ENCODE measurements at places on chromosomes 11 and 22. TPM values are rescaled to one million over a fixed set of nuclear protein-coding genes. Genes with fewer than 3 reads are reported as not detected.

LRP4 gene
- 18.4 TPM for polyA plus RNA-seq

- DNase-seq, result no peak
Observed at GRCh38 chr11:16876053-16876752, 137.8 kb downstream of the C11orf58 start.

- DNase-seq, result no peak
Observed at GRCh38 chr11:86418106-86418505, 43.4 kb downstream of the CCDC81 start.

MS4A18 gene
- polyA plus RNA-seq, result not detected

DNA sequence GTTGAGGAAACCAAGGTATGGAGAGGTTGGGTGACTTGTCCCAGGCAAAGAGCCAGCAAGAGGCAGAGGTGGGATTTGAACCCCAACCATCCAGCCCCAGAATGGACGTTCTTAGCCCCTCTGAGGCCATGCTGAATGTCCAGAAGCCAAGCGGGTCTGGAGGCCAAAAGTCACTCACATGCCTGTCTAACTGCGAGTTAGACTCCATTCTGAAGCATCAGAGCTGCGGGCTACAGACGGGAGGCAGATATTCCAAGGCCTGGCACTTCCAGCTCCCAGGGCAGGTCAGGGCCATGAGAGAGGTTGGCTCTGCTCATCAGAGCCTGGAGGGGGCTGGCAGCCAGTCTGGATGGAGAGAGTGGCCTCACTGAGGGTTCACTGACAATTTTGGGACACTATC is 616.5 kb downstream of the BRD1 start:
- no peak for DNase-seq

DNA sequence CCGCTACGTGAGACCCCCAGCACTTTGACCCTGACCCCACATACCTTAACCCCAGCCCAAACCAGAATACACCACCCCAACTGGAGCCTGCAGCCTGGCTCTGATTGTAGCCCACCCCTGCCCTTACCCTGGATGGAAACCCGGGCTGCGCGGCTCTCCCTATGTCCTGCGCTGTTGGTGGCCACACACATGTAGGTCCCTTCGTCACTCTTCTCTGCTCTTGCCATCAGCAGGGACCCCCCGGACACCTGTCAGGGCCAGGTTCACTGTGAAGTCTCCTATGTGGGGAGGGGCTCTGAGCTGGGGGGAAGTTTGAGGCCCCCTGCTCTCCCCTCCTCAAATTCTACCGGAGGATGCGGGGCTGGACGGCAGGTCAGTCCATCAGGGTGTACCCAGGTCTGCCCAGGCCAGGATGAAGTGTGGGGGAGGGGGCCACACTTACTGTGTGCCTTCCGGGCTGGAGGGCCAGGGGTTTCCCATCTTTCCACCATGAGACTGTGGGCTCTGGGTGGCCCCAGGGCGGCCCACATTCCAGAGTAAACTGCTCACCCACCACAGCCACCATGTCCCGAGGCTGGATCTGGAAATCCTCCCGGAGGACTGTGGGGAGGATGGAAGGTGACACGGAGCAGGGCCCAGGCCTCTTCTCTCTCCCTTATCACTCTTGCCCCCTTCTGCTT is 1.5 kb downstream of the ROBO4 start:
- no peak for DNase-seq

SCO2 gene
- polyA plus RNA-seq, result 1.6 TPM

DNA sequence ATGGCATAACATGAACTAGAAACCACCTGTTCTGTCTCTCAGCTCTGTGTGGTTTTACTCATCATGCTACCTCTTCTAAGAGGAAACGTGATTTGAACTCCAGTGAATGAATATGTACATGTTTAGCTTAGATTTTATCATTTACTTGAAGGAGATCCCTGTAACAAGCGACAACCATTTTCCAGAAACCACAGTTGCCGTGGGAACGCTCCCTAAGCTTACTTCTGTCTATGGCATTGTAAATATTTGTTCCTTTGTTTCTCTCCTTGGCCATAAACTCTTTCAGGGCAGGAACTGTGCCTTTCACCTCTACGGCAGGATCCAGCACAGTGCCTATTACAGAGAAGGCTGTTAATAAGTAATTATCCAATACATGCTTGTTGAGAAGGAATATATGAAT is 17.1 kb upstream of the TPH1 start:
- no peak for DNase-seq

GRCh38 chr11:91730620-91731019 is 494.0 kb upstream of the FAT3 start:
- DNase-seq, result no peak

DNA sequence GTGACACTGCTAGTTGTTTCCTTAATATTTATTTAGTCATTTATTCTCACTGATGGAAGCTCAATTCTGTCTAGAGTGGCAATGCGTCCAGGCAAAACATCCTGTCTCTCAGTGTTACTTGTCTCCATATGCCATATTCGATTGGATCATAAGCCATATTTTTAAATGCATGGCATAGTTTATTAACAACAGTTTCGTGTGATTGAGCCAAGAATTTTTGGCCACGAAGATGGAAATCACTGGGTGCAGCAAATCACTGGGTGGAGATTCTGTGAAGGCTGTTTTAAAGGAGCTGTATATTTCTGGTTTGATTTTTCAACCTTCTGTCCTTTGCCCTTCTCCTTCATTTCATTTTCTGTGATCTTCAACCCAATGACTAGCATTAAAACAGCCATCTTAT is 205.2 kb downstream of the JRKL start:
- no peak for DNase-seq

GRCh38 chr11:2804189-2804588 is 81.4 kb downstream of the CDKN1C start:
- DNase-seq, result no peak

GRCh38 chr11:75033916-75034315 is 45.2 kb downstream of the NEU3 start:
- DNase-seq, result no peak

DNA sequence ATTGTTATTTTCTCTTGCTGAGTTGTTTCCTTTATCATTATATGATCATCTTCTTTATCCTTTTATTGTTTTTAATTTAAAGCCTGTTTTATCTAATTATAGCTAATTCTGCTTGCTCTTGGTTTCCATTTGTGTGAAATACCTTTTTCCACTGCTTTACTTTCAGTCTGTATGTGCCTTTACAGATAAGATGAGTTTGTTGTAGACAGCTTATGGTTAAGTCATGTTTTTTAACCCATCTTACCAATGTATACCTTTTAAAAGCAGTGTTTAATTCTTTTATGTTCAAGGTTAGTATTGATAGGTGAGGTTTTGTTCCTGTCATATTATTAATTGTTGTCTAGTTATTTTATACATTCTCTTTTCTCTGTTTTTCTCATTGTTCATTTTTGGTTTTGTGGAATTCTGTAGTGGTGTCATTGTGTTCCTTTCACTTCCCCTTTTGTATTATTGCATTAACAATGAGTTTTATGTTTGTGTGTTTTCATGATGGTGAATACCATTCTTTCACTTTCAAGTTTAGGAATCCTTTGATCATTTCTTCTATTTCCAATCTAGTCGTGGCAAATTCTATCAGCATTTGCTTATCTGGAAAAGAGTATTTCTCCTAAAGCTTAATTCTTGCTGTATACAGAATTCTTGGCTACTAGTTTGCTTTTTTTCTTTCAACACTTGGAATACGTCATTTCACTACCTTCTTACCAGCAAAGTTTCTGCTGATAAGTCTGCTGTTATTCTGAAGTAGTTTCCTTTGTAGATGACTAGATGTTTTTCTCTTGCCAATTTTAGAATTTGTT is 21.8 kb downstream of the OR5AN1 start:
- no peak for DNase-seq

DNA sequence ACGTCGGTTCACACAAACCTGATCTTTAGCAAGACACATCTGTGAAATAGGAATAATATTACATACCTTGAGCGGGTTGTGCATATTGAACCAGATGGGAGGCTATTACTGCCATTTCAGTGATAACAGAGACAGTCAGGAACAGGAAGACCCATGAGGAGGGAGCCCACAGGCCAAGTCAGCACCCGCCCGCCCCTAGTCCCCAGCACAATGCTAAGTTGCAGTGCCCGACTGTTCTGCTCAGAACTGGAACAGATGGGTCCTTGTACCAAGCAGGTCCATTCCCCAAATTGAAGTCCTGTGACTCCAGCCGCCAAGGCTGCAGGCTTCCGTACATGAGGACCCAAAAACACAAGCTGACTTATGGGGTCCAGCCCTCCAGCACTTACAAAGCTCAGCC is 9.3 kb downstream of the CXCR5 start:
- DNase-seq, result no peak

SOX6 gene
- polyA plus RNA-seq, result 22.8 TPM

KCNJ5 gene
- 0.81 TPM for polyA plus RNA-seq

DNA sequence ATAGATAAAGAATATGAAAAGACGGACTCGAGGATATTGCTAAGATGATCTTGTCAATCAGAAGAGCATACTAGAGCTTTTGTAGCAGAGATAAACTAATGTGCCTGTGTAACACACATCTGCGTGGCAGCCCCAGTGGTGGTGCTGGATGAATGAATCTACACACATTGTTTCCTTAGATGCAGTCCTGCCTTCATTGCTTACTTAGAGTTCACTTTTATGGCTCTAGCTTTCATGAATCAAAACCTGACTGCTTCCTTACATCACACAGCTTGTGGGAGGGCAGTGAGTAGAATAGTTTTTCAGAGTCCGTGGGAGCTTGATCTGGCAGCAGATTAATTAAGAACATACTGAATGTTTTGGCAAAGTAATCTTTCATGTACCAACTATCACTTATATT is 83.7 kb downstream of the EXT2 start:
- DNase-seq, result no peak

ADM2 gene
- 0.30 TPM for polyA plus RNA-seq

DNA sequence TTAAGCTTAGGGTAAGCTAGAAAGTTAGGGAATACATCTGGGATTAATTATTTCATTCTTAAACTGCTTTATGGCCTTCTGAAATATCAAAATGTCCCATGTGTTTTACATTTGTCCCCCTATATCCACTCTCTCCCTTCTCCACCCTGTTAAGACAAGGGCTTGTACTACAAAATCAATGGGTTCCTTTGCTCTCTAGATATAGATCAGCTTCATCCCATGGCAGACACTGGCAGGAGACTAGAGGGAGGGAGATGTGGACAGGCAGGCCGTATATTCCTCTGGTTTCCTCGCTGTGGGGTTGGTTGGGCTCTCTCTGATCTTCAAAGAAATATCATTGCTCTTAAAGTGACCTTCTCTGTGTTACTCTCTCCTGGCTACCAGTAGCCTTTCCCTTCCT is 1281.0 kb downstream of the LRRC4C start:
- DNase-seq, result no peak

RASSF10 gene
- polyA plus RNA-seq, result 0.35 TPM

DNA sequence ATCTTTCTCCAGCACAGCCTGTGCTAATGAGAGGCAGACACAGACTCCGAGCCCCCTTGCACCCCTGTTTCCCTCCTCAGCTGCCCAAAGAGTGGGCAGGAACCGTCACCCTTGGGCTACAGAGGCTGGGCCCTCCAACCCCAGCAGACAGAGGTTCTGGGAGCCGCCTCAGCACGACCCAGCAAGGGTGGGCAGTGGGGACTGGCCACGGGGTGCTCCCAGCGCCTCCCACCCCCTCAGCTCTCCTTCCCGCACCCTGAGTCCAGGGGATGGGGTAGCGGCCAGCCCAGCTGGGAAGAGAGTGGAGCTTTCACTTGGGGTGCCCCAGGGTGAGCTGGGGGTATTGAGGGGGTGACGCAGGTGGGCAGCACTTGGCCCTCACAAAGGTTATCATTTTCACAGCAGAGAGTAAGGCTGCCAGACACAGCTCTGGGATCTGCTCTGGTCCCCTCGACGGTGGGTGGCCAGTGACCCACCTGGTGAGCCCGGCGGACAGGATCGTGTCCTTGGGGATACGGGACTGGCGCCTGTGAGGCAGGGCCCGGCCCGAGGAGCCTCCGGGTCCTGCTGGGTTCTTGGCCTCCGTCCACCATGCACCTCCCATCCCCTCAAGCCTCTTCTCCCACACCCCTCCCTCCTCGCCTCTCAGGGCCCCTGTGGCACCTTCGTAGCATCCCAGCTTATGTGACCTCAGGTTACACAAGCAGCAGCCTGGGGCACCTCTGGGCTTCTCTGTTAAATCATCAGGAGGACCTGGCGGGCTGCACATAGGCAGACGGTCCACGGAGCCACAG is 14.4 kb upstream of the BRSK2 start:
- DNase-seq, result no peak

DNA sequence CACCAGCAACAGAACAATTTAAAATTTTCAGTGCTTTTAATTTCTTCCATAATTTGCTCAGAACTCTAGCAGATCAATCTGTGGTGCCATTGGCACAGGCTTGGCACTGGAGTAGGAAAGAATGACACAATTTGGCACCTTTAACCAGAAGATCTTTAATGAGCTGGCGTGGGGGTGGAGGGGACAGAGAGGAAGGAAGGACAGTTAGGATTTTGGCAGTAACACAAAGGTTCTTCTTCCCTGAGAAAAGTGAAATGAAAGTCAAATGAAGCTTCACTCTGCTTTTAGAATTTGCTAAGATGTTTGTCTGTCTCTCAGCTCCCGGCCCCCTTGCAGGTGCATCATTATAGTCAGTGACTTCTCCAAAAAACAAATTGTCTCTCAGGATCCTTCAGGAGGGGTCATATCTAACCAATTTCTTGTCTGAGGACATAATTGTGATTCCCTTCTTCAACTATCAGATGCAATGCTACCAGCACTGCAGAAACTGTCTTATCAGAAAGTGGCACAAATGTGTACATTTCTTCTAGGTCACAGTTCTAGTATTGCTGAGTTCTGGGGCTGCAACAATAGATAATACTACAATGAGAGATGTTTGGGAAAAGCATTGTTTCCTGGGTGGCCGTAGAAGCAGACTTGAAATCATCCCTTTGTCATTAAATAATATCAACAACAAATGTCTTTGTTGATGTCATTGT is 66.8 kb downstream of the CSTPP1 start:
- no peak for DNase-seq

DNA sequence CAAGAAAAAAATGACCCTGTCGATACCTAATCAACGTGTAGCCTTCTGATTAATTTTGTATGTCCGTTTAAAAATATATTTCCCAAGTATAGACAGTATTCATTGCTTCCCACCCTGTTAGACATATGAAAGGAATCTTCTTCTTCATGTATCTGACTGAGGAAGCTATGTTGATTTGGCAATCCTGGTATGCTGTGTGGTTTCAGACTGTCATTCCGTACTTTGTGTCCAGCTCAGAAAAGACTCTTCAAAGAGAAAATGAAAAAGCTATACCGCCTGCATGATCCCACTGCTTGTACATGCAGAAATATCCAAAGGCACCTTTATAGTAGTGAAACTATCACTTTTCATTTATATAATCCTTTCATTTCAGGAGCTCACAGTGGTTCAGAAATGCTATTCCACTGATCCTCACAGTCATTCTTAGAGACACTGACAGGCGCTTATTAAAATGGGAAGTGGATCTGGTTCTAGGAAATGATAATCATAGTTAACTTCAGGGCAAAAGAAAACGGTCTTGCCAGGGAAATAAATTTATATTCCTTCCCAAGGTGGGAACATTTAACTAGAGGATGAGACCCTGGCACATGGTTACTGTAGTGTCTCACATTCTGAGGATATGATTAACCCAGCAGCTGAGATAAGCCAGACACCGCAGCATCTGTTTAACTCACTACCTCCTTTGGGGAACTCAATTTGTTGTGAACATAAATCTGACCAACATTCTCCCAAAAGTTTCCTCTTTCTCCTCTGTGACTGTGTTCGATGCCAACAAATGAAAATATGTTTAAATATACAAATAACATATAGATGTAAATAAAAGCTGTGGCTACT is 599.2 kb upstream of the LUZP2 start:
- DNase-seq, result no peak

GRCh38 chr11:30825723-30826122 is 239.6 kb upstream of the MPPED2 start:
- no peak for DNase-seq

GRCh38 chr11:29483831-29484230 is 533.0 kb downstream of the KCNA4 start:
- DNase-seq, result no peak

All from forelimb muscle (tissue), 1 donor.